ENCODE measurements at places on chromosomes 1 and 21.

GRCh38 chr1:209625791-209626285, 26.4 kb downstream of the LAMB3 start:
- DNase-seq: no peak

DNA sequence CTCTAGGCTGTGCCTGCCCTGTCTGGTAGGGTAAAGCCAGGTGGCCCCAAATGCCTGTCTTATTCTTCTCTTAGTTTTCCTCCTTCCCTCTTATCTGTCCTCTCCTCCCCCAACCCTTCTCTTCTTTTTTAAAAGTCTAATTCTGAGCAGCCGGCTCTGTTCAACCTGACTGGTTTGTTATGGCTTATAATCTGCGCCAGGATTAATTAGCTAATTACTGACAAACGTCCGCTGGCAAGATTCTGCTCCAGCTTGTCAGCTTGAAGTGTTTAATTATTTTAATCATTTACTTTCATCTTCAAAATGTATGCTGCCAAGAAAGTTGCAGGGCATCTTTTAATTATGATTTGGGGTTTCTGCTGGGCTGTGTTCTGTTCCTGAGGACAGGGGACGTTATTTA, 27.2 kb upstream of the PSMB2 start:
- no peak for DNase-seq

- no peak for DNase-seq
Measured at GRCh38 chr1:228076796-228077430, 5.6 kb upstream of the ARF1 start.

GRCh38 chr1:7463526-7463925, 307.6 kb upstream of the VAMP3 start:
- DNase-seq: no peak

DNA sequence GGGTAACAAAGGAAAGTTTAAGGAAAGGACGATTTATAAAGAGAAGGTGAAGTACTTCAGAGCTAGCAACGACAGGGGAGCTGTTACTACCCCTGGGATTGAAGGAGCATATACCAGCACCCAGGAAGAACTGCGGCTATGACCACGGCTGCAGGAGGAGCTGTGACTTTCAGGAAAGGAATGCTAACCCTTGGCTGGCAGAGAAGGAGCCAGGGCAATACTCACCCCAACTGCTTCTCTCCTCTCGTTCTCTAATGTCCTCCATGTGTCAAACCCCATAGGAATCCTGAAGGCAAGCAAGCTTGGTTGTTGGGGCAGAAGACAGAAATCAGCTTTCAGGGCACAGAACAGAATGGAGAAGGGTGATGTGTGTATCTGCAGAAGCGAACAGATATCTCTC, 120.5 kb downstream of the TMEM53 start:
- no peak for DNase-seq

- peak; percentile 31 for DNase-seq
Measured at GRCh38 chr1:5991381-5992025, 722 bp downstream of the NPHP4 start.

DNA sequence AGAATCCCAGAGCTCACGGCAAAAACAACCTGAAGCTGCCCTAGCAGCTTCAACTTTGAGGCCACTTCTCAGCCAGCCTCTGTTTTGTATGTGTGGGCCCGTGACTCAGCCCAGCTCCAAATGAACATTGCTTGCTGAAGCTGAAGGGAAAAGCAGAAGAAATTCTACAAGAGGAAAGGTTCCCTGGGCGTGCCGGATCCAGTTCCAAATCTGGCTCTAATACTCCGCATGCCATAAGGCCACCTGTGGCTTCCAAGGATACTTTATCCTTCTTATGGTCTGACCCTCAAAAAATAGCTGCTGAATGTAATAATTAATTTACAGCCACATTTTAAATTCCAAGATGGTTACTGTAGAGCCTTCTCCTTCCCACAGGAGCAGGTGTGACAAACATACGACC, 24.3 kb downstream of the TSPAN2 start:
- no peak for DNase-seq

- no peak for DNase-seq
Measured at GRCh38 chr1:211910913-211911485, 80.4 kb upstream of the LPGAT1 start.

GRCh38 chr1:98884864-98885263, 119.8 kb downstream of the PLPPR5 start:
- no peak for DNase-seq
